Neuronal stem cell (in vitro differentiated cells): ENCODE measurements at places on chromosomes 6 and 20.

GRCh38 chr6:17039266-17039665 lies 62.6 kb upstream of the STMND1 start:
- DNase-seq: no peak

DNA sequence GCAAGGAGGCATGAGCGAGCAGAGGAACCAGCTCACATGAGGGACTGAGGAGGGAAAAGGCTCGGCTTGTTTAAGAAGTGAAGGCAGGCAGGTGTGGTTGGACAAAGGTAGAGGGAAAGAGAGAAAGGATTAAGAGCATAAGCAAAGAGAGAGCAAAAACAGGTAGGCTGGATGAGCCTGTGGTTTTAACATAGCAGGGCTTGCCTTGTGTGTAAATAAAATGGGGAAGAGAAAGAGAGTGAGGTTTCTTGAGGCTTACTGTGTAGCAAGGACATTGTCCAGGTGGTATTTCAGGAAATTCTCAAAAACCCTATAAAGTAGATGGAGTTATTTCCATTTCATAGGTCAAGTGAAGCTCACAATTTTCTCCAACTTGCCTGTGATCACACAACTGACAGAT lies 93.9 kb upstream of the HDAC2 start:
- no peak for DNase-seq

DNA sequence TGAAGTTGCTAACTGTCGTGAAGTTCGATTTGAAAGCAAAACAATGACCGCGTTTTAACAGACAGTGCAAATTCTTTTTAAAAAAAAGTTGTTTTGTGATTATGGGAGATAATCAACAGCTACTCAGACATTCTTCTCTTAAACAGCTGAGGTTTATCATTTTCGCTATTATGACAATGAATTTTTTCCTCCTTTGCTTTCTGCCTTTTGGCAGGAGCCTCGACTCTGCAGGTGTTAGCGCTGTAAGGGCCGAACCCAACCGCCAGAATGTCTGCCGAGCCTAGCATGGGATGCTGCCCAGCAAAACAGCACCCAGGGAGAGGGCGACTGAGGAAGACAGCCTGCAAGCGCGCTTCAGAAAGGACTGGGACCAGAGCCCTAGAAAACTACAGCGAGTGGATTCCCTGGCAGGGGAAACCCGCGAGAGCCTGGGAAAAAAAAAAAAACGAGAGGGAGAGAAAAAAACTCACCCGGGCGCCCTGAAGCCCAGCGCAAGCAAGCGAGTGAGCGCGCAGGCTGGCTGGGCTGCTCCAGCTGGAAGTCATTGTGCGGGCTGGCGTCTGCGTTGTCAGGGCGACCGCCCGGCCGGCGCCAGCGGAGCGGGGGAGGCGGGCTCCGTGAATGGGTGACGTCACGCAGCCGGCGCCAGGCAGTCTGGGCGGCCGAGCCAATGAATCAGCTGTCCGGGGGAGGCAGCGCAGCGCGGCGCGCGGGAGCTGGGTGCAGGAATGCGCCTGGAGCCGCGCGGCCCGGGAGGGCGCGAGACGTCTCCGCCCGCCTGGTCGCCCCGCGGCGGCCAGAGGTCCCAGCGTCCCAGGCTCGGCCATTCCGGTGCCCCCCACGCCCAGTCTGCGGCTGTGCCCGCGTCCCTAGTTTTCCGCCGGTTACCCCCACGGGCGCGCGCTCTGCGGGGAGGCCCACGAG lies 32.7 kb upstream of the ID4 start:
- DNase-seq: peak; percentile 93

GRCh38 chr20:24994470-24995368 lies 2.2 kb upstream of the APMAP start:
- peak; percentile 78 for DNase-seq

DNA sequence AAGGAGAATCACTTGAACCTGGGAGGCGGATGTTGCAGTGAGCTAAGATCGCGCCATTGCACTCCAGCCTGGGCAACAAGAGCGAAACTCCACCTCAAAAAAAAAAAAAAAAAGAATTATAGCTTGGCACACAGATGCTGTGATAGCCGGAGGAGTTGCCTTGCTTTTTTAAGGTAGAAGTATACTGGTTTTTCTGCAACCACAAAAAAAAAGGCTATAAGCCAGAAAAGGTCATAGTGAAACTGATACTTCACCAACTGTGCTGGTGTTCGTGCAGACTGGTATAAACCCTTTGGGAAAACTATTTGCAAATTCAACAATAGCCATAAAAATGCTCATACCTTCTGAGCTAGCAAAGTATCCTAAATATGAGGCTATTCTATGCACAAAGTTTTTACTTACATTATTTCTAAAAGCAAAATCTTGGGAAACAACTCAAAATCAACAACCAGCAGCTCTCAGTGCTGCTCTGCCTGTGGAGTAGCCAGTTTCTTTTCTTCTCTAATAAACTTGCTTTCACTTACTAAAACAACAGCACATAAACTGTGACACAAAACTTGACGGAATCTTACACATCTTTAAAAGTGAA lies 44.0 kb downstream of the B4GALT5 start:
- DNase-seq: no peak

DNA sequence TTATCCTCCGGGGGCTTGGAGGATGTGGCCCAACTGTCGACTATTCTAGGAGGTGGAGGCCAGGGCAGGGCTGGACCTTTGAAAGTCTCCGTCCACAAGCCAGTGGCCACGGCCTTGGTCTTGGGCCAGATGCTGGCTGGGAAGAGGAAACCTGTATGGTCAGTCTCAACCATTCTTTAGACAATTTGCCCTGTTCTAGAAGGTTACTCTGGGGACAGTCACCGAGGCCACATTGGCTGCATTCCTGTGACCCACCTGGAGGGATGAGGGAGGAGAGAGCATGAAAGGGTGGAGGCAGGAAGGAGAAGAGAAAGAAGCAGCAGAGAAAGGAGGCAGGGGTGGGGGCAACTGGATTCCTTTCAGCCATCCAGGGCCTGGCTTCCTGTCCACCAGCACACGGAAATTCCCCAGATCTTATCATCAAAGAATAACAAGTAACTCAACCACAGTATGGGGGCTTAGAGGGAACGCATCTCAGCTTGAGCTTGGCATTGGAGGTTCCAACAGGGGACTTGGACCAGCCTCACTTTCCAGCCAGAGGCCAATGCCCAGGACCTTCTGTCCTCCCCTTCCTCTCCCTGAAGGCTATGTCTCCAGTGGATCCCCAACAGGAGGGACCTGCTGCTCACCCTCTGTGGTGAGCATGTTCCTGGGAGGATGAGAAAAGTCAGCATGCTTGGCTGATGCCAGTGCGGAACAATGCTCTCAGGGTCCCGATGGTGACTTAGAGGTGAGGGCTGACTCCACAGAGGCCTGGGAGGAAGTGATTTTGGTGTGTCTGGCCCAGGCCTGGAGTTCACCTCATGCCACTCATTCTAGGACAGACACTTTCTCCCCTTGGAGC lies 30.4 kb downstream of the TGM2 start:
- no peak for DNase-seq
